Kidney capillary endothelial cell (primary cell): ENCODE measurements at places on chromosomes 4 and X.
A peak's percentile ranks its signal among the peaks of the same experiment; 100 is the strongest.

DNA sequence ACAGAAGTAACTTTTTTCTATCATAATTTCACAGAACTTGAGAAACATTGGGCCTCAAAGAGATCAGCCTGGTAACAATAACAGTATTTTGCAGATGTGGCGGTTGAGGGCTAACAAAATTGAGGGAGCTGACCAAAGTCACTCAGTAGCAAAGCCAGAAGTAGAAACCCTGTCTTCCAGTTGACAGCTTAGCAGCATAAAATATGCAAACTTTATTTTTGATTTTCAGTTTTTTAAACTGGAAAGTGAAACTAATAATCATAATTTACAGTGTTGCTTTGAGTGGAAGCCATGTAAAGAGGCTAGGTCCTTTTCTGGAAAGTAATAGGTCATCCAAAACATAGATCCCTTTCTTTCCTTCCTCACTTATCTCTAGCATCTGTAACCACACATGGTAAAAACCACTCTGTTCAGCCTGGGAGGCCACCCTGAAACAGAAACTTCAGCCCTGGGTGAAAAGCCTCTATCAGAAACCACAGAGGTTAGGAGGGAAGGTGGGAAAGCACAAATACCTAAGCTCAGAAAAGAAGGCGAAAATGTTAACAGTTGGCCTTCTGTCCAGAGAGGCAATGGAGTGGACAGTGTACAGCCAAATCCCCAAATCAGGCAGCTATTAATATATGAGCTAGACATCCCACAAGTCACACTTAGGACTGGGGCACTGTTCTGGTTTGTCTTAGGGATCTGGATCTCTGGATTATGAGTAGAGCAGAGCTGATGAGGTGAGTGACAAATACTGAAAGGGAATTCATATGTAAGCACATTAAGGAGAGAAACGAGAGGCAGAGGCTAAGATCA is 61.1 kb upstream of the ARSJ start:
- DNase-seq, result no peak

- DNase-seq, result no peak
Measured at GRCh38 chr4:80090090-80090489, 17.1 kb upstream of the ANTXR2 start.

DNA sequence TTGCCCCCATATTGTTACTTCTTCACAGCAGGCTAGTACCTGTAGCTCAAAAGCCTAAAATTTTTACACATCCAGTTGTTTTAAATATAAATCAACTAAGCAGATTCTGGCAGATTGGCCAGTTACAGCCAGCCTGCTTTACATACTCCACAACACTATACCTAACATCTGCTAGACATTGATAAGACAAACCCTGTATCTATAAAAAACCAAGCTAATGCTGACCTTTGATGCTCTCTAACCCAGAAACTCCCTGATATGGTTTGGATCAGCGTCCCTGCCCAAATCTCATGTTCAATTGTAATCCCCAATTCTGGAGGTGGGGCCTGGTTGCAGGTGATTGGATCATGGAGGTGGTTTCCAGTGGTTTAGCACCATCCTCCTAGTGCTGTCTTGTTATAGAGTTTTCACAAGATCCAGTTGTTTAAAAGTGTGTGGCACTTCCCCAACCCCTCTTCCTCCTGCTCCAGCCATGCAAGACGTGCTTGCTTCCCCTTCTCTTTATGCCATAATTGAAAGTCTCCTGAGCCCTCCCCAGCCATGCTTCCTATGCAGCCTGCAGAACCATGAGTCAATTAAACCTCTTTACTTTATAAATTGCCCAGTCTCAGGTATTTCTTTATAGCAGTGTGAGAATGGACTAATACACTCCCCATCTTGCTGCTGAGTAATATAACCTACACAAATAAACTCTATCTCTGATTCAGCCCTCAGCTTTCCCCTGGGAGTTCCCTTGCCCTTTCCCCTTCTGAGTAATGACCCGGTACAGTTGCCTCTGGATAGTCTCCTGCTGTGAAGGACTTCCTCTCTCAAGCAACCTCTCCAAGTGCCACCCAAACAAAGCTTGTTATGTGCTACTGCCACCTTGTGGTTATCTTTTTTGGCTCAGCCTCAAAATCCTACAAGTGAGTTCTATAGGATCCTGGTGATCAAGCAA is 39.6 kb downstream of the ZCCHC13 start:
- peak; percentile 87 for DNase-seq

- DNase-seq, result peak; percentile 71
Measured at GRCh38 chr4:183738081-183738673, 79.1 kb downstream of the TRAPPC11 start.

DNA sequence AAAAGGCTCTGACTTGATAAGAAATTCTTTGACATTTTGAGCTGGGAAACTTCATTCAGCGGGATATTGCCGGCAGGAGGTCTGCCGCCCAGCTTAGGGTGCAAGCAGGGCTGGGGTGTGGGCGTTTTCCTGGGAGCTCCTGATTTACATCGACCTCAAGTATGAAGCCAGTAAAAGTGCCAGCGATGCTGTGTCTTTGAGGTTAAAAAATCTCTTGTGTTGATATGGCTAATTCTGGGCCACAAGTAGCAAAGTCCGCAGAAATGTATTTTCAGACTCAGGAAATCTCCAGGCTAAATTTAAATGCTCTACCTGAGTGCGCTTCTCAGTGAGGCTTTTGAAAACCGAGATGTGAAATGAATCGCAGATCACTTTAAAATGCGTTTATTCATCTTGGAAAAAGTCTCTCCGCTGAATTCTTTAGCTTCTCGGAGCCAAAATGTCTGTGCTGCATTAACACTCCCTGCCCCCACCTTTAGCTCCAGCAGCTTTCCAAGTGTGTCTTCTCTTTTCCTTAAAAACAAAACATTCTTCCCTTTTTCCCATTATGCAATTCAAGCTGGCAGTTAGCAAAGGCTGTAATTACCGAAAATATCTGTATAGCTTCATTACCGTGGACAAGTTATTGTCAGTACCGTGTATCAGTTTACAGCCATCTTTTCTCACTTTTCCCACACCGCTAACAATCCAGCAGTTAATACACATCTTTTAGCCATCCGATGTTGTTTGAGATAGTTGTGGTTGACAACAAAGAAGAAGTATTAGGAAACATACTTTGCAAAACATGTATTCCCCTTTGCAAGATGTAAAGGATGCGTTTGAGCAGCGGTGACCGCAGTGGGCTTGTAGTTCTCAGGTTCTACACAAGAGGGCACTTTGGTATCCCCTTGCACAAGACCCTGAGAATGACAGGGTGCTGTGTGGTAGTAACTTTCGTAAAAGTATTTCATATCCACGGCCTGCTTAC is 136.0 kb upstream of the STX18 start:
- no peak for DNase-seq

- no peak for DNase-seq
Measured at GRCh38 chr4:185742766-185743165, 69.2 kb downstream of the SORBS2 start.

DNA sequence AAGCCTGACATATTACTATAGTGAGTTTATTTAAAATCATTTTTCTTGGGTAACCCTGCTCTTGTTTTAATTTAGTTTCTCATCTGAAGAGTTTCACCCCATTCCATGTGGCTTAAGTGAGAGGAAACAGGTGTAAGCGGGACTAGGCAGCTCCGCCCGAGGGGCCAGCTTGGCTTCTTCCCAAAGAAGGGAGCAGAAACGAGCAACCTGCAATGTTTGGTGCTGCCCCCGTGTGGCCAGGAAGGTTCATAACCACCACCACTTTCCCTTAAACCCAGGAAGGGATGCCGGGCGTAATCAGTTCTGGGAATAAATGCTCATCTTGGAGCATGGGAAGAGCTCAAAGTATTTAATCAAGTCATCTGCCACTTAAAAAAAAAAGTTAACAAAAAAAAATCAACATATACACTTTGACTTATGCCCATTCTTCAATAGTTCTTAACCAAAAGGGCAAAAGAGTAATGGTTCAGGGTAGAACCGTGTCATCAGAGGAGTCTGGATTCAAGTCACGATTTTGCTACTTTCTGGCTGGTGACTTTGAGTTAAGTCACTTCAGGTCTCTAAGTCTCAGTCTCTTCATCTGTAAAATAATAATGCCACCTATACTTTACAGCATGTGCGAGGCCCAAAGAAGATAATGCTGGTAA is 147.9 kb downstream of the NSUN7 start:
- peak; percentile 66 for DNase-seq

GRCh38 chrX:115364670-115365069 is 75.2 kb downstream of the LUZP4 start:
- DNase-seq, result no peak

DNA sequence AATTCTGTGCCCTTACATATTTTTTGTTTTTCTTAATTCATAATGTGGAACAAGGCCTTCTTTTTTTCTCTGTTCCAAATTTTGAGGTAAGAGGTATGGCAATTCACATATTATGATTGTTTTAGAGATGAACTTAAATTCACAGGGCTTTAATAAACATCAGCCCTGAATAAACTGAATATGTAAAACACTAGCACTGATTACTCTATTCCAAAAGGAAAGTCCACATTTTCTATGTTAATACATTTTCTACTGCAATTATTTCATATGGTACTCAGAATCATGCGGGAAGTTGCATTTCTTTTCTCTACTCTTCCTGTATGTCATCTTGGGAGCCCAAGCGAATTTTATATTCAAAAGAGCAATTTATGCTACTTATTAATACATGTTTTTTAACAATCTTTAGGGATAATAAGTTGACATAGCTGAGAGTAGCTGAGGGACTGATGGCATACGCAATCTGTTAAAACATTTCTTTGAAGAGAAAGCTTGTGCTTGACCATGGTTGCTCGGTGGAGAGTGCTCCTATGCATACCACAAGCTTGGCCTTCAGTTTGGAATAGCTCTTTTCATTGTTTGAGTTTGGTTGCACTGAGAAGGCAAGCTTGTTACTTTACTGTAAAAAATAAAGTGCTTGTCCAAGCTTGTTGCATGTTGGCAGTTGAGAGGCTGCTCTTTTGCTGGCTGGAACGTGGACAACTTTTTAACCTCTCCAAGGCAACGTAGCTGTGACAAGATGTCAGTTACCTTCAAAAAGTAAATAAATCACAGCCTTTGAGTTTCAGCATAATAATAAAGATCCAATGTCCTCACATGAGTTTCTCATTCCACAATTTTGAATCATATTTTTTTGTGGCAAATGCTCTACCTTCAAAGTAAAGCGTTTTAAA is 196.3 kb upstream of the SPRY1 start:
- no peak for DNase-seq

DNA sequence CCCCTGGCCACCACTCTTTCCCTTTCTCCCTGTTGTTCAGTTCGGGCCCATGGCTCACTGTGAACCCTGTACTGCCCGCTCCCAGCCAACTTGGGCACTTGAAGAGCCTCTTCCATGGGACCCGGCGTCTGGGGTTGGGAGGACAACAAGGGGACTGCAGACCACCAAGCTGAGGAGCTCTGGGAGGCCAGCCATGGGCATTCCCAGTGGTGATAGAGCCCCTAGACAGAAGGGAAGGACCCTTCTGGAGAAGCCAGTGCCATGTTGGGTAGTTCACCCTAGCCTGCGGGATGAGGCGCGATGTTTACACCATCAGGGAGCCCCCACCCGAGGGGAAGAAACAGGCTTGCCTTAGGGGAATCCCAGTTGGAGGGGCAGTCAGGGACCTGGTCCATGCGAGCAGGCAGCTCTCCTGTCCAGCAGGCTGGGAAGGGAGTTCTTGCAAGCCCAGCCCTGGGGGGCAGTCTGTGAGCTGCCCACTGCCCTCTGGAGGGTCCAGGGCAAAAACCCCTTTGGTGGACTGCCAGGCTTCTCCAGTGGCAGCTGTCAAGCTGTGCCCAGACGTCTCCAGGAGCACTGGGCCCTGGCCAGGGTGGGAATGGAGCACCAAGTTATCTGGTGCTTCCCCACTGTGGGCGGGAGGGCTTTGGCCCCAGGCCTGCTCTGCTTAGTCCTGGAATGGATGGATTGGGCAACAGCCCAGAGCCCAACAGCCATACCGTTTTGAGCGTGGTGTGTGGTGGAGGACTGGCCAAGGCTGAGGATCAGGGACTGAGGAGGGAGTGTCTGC is 23.7 kb upstream of the UBA1 start:
- no peak for DNase-seq

DNA sequence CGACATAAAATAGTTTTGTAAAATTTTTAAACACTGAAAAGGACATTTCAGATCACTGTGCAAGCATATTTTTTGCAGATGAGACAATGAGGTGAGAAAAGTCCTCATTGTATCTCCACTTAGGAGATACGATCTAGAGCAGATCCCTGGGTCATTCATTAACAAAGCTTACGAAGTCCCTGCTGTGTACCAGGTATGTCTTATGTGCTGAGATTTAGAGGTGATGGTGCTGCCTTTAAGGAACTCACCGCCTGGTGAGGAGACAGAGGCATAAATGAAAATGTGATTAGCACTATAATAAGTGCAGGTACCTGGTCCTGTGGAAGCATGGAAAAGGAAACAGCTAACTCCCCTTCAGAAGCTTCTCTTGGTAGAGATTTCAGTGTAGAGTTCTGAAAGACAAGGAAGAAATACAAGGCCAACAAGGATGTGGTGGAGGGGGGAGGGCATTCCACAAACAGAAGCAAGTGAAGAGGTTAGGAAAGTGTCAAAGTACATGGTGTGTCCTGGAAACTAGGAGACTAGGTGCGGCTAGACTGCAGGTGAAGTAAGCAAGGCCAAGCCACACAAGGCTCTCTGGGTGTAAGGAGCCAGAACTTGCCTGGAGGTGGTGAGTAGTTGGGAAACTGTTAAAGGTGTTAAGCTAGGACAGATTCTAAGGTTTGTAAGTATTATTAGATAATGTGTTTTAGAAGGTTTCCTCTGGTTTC is 1.5 kb upstream of the NDNF start:
- DNase-seq, result no peak

DNA sequence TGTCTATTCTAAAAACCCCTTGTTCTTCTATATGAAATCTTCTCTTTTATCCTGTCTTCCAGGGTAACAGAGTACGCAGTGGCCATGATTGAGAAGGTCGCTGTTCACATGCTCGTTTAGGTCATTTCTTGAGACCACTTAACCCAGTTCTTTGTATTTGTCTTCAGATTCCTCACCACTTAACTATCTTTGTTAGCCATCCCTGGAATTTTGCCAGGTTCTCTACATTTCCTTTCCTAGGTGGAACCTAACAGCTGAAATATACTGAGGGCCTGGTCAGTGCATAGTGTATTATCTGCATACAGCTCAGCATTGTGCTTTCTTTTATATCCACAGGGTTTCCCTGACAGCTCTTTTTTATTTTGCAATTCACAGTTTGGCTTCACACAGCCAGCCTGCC is 148.9 kb upstream of the GALNT7 start:
- DNase-seq, result no peak

DNA sequence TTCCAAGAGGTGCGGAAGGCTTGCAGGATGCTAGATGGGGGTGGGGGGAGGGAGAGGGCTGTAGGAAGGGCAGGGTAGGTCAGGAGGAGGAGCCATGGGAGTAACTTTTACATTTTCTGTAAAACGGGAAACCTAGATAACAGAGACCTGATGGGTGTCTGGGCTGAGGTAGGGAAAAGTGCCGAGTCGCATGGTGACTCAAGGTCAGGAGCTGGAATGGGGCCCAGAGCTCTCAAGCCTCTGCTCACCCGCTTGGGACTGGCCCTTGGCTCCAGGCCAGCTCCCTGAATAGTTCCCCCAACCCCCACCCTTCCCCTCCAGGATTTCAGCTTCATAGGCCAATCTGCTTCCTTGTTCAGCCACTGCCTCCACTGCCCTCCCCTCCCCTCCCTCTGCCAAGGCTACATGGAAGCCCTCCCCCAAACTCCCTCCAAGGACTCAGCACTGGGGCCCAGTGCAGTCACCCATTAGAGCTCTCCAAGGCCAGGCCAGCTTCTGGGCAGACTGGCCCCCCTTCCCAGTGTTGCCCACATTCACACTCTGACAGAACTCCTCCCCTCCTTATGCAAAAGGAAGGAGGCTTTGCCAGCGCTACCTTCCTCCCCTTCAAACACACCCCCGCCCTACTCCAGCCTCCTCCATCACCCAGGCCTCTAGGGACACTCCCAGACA is 43.6 kb downstream of the TSC22D3 start:
- DNase-seq, result peak; percentile 52
